ENCODE measurements at places on chromosomes 5 and 9.

- DNase-seq = no peak
Measured at GRCh38 chr5:29277642-29278041, 1915.8 kb upstream of the CDH6 start.

DNA sequence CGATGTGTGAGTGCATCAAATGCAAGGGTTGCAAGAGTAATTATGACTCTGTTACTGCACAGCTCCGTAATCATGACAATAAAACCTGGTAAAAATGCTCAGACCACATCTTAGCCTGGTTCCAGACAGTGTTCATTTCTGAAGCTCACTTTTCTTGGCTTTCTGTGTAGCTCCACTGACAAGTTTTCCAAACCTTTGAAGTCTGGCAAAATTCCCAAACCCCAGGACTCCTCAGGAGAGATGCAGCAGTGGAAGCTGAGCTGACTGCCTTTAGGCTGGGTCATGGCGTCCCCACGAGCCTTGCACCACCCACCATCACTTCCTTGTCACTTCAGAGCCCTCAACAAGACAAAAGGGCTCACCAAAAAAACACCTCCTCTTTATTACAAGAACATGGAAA is 131.6 kb upstream of the TAS2R1 start:
- DNase-seq = no peak

- DNase-seq = no peak
Measured at GRCh38 chr9:7935681-7936080, 136.1 kb upstream of the DMAC1 start.

DNA sequence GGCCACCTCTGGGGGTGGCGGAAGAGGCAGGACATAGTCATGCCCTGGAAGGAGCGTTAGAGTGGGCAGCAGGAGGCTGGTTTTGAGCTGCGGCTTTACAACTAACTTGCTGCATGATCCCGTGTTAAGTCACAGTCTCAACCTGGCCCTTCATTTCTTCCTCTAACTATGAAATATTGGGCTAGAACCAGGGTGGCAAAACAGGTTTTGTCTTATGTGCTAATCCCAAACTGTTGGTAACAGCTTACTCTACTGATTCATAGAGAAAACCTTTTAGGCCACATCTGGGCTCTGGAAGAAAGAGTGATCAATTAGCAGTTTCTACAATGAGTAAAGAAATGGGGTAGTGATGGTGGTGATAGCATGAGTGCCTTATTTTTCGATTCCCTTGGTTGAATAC is 74.1 kb upstream of the CLINT1 start:
- DNase-seq = no peak

- no peak for DNase-seq
Measured at GRCh38 chr5:95283761-95284571, 928 bp downstream of the MCTP1 start.

- DNase-seq = no peak
Measured at GRCh38 chr5:175658299-175659145, 651 bp downstream of the HRH2 start.

DNA sequence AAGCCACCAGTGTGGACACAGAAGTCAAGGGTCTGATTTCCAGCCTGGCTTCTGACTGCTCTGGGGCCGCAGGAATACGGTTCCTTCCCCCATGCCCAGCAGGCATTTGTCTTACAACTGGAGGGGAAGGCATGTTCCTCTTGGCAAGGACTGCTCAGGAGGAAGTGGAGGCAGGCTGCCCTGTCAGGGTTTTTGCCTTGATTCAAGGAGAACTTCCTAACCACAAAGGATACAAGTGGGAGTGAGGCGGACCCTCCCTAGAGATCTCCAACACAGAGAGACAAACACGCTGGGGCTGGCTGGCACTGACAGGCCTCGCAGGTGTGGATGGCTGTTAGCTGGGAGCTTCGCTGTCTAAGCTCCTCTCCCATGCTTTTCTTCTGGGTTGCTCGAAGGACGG is 19.1 kb downstream of the TGFBI start:
- DNase-seq = no peak

DNA sequence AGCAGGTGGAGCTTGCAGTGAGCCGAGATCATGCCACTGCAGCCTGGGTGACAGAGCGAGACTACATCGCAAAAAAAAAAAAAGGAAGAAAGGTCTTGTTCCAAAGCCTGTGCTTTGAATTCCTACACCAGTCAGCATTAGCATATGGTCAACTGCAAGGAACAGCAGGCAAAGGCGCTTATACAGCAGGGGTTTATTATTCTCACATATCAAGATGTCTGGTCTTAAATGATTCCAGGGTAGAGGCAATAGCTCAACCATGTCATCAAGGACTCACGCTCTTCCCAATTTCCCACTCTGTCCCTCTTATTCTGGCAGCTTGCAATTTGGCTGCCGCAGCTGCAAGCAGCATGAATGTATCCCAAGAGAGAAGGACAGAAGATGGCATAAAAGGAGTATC is 28.6 kb upstream of the HRH2 start:
- no peak for DNase-seq

- no peak for DNase-seq
Measured at GRCh38 chr9:16954040-16954439, 83.6 kb upstream of the BNC2 start.

DNA sequence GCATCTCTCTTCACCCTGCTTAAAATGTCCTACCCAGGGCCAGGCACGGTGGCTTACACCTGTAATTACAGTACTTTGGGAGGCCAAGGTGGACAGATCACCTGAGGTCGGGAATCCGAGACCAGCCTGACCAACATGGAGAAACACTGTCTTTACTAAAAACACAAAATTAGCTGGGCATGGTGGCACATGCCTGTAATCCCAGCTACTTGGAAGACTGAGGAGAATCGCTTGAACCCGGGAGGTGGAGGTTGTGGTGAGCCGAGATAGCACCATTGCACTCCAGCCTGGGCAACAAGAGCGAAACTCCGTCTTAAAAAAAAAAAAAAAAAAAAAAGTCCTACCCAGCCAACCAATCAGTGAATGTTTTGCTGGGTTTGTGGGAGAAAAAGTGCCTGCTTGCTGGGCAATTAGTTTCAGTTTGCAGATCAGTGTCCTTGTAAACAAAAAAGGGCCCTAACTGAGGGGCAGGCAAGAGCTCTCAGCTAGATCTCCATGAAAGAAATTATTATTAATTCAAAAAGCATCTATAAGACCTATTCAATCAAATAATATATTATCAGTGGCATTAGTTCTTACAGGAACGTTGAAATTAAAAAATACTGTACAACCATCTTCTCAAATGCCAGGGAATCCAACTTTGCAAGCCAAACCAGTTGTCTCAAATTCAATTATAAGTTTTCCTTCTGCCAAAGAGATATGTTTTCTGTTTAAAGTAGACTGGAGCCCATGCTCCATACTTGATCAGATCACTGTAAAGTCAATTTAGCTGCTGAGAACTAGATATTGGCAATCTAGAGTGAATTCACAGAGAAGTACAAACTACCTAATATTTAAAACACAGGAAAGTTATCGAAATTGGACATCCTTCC is 3.9 kb downstream of the MEGF9 start:
- DNase-seq = no peak

DNA sequence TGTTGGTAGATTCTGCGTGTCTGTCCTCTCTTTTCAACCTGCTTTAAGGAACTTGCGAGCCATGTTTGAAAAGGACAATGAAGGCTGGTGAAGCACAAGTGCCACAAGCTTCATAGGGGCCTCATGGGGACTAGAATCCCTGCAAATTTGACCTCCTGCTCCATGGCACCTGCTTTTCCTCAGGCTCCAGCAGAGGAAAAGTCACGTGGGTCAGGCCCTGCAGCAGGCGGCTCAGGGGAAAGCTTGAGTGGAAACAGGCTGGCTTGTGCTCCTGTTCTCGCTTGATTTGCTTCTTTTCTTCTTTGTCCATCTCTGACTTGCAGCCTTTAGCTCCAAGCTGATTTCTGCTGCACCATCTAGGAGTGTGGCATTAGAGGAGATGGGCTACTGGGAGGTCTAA is 187.6 kb upstream of the MAST4 start:
- no peak for DNase-seq

- no peak for DNase-seq
Measured at GRCh38 chr5:142246-142810, 49.0 kb upstream of the LRRC14B start.

DNA sequence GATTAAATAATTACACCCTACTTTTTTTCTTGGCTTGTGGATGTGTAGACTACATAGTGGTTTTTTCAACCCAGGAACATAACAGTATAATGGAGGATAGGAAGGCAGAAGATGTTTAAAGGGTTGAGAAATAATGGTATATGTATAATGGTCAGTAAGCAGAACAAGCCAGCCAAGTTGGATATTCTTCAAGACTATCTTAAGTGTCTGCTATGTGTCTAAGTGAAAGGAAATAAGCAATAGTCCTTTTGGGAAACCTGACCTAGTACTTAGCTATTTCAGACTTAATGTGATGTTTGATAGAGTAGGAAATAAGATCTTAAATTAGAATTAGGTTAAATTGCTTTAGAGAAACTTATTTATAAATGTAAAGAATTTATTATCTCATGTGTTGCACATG is 85.7 kb downstream of the PTPDC1 start:
- no peak for DNase-seq

DNA sequence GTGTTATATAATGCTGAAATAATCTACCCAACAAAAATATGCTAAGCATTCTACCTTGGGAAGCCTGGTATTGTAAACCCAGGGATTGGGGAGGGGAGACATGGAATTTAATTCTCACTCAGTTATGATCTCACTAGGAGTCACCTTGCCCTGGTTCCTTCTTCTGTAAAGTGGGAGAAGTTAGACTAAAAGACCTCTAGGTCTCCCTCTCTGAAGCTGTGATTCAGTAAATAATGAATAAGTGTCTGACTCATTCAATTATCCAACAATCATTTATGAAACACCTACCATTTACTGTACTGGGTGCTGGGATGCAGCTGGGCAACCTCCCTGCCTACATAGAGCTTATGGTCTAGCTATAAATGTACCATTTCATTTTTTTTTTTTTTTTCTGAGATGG is 20.2 kb upstream of the SPARC start:
- no peak for DNase-seq

- DNase-seq = no peak
Measured at GRCh38 chr5:119451561-119451960, 736 bp upstream of the HSD17B4 start.

- DNase-seq = peak; percentile 7
Measured at GRCh38 chr5:117188211-117188610, 613.6 kb upstream of the SEMA6A start.

DNA sequence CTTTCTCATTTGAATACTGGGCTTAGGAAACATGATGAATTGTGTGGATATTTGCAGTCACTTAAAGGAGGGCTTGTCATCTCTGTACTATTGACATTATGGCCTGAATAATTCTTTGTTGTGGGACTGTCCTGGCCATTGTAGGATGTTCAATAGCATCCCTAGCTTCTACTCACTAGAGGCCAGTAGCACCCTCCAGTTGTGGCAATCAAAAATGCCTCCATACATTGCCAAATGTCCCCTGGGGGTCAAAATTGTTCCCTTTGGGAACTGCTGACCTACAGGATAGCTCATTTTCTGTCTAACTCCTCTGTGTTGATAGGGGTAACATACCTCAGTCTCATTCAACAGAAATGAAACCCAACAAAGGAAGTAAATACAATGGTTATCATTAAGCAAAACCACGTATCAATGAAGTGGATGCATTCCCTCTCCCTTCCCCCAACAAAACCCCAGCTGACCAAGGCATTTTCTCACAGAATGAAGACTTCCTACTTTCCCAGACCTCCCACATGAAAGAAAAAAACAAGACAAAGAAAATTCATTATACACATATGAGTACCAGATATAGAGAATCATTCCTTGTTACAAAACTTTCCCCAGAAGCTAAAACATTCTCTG is 18.1 kb downstream of the FYB1 start:
- no peak for DNase-seq

DNA sequence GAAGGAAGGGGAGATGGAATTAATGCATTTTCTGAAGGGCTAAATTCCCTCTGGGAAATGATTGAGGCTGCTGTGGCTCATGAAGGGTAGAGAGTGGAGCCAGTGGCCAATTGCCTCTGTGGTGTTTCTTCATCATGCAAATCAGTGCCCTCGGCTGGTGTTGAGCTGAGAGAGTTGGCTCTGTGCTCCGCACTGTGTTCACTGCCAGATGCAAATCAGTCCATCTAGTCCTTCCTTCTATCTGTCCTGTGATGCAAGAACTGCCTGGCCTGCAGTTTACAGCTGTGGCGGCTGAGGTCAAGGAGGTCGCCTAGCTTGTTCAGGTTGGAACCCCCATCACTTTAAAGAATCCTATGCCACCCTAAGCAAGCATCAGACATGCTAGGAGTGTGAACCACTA is 6.0 kb downstream of the TMEM171 start:
- DNase-seq = no peak

- DNase-seq = no peak
Measured at GRCh38 chr5:169652057-169652456, 15.0 kb downstream of the DOCK2 start.

- no peak for DNase-seq
Measured at GRCh38 chr5:72702881-72703434, 113.5 kb upstream of the TNPO1 start.

GRCh38 chr5:155471027-155471426 is 457.5 kb downstream of the KIF4B start:
- no peak for DNase-seq

Data from retinal pigment epithelial cell (primary cell).